ENCODE measurements at places on chromosomes 6 and 20.
A peak's percentile ranks its signal among the peaks of the same experiment; 100 is the strongest.

DNA sequence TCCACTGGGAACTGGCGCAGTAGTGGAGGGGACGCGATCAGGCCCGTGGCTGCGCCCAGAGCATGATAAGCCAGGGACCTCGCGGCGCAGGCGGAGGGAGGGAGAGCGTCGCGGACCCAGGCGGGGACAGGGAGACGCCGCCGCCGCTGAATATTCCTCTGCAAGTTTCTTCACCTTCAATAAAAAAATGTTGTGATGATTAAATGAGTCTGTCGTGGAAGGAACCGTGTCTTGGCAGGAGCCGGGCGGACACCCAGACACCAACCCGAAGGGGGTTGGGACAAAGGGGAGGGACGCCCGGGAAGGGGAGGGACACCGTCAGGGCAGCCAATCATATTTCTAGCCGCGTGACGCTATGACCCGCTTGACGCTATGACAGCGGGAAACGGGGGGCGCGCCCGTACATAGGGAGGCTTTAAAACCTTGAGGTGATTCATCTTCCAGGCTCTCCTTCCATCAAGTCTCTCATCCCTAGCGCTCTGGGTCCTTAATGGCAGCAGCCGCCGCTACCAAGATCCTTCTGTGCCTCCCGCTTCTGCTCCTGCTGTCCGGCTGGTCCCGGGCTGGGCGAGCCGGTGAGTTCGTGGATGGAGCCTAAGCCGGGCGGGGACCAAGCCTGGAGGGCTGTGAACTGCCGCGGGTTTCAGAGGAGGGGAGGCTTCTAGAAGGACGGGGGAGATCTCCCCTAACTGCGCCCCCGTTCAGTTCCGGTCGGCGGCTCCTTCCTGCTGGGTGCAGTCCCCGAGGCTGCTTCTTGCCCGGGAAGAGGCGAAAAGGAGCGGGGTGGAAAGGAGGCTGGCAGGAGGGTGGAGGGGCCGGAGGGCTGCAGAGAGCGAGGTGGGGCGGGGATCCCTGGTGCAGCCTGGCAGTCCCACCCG lies at the start of gene ULBP2:
TSS of gene ULBP2 (plus strand) at position 432 of the 878 bp plus-strand sequence. CDS start at position 491, 59 bp downstream.
- no peak for DNase-seq

GRCh38 chr20:36728986-36729385 lies 16.9 kb downstream of the NDRG3 start:
- DNase-seq = no peak

- DNase-seq = no peak
Observed at GRCh38 chr6:106470316-106470715, 109.8 kb downstream of the CRYBG1 start.

DNA sequence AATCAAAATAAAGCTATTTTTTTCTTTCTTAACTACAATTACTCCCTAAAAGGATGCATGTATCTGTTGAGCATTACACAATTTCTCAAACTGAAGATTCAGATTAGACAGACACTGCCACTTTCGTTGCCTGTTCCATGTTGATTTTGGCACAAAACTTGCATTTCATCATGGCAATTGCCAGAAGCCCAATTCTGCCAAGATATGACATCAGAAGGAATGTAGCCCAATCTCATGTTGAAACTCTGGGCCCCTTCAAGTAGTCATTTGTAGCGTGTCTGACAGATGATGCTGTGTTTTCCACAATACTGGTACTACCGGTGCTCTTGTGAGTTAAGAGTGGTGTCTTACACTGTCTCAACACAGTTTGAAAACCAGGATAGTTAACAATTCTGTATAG lies 705.4 kb downstream of the PTPRT start:
- DNase-seq = no peak

GRCh38 chr6:133553652-133554051 lies 312.5 kb downstream of the EYA4 start:
- no peak for DNase-seq

DNA sequence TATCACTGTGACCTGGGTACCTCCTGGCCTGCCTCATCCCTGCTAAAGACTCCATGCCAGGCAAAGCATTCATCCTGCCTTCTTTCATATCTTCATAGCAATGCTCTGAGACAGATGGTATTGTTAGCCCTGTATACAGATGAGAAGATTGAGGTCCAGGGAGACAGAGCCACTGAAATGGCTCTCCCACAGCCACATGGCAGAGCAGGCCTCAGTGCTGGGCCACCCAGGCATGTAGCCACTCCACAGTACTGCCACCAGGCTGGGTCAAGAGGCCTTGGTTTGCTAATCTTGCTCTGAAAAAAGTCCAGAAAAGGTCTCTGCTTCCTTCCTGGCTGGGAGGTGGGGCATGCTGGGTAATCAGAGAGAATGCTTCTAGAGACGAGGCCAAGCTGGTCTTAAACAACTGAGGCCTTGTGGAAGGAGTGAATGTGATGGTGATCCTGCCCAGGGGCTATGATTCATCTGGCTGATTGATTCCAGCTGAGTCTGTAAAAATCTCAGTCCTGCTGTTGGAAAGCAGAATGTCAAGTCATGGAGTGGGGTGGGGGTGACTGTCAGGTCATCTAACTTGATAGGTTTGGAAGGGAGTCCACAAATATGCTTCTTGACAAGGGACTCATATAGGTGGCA lies 29.8 kb downstream of the HM13 start:
- DNase-seq = no peak

DNA sequence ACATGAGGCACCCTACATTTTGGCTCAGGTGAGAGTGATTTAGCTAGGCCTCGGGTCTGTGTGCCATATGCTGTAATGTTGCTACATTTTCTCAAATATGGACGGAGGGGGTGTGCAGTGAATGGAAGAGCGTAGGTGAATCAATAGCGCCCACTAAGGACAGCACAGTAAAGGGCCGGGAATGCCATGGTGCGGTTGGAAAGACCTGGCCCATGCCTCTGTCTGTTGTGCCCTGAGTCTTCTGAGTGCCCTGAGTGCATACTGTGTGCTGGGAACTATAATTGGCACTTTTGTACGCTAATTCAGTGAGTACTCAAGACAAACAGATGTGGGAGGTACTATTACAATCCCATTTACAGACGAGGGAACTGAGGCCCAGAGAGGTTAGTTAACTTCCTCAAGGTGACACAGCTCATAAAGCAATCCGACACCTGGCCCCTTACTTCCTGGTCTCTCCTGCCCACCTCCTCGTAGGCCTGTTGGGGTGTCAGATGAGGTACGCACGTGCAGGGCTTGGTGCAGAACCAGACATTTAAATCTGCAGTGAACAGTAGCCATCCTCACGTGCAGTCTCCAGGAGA lies 17.3 kb downstream of the SLC22A1 start:
- DNase-seq = no peak

DNA sequence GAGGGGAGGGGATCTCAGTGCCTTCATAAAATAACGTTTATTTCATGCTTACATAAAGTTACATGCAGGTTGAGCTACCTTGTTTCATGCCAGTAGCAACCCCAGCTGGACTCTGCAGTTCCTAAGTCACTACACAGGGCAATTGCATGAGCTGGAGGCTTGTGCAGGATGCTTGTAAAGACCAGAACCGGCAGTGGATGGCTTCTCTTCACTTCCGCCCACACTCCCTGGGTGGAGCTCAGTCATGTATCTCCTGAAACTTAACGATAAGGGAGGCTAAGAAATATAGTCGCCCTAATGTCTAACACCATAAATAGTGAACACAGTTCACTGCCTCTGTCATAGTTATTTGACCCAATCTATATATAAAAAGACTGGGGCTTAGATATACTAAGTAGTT lies 99.4 kb upstream of the RAB32 start:
- no peak for DNase-seq

- no peak for DNase-seq
Observed at GRCh38 chr20:56439771-56440291, 27.8 kb downstream of the CASS4 start.

DNA sequence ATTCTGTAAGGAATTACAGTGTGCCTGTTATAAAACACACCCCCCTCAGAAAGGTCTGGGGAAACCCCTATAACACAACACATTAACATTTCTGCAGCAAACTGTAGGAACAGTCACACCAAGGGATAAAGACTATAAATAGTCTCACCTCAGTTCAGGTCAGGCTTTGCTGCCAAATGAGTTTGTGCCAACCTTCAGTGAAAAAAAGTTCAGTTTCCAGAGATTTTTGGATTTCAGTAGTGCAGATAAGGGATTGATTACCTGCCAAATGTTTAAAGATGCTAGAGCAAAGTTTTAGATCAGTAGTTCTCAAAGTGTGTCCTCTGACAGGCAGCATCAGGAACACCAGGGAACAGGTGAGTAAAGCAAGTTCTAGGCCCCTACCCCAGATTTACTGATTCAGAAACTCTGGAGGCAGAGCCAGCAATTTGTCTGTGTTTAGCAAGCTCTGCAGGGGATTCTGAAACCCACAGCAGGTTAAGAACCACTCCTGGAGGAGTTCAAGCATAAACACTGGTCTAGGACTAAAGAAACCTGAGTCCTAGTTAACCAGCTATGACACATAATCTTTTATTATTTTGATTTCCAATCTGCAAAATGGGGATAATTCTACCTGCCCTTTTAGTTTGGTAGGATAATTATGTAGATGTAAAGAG lies 111.0 kb downstream of the RCAN2 start:
- peak; percentile 57 for DNase-seq

- DNase-seq = no peak
Observed at GRCh38 chr20:5364136-5364821, 47.5 kb upstream of the PROKR2 start.

DNA sequence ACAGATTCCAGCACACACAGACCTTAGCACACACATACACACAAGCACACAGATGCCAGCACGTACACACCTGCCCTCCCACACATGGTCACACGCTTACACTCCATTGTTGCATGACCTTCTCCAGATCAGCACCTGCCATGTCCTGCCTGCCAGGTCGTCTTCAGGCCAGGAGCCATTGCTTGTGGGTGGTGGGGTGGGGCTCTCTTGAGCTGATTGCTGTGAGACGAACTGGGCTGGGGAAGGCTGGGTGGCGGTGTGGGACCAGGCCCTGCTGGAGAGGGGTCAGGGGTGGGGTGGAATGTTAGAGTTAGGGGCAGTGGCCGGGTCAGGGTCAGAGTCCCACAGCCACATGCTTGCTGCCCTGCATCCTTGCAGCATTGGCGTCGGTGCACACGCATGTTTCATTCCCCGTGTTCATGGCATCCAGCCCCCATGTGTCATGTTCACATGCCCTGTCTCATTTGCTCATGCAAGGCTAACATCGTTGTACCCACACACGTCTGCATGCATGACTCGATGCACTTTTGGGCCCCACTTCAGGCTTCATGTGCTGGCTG lies 6.5 kb upstream of the NPBWR2 start:
- no peak for DNase-seq

GRCh38 chr6:105553171-105553570 lies 150.3 kb upstream of the PREP start:
- DNase-seq = no peak

- no peak for DNase-seq
Observed at GRCh38 chr6:70124882-70125545, 177.9 kb downstream of the COL9A1 start.

DNA sequence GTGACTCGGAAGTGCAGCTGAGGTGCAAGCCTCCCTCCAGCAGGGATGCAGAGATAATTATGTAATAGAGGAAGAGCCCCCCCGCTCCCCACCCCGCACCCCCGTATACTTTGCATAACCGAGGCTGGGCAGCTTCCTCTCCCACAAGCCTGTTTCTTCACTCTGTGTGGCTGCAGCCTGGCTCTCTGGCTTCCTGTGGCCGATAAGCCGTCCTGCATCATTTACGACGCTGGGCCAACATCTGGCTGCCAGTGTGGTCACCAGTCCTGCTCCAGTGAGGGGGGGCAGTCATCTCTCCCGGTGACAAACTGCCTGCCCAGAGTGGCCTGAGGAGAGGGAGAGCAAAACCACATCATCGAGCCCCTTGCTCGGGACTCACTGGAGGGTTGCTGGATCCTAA lies 59.2 kb downstream of the RBM38 start:
- DNase-seq = no peak

GRCh38 chr6:105759015-105759414 lies 327.1 kb upstream of the PRDM1 start:
- no peak for DNase-seq

DNA sequence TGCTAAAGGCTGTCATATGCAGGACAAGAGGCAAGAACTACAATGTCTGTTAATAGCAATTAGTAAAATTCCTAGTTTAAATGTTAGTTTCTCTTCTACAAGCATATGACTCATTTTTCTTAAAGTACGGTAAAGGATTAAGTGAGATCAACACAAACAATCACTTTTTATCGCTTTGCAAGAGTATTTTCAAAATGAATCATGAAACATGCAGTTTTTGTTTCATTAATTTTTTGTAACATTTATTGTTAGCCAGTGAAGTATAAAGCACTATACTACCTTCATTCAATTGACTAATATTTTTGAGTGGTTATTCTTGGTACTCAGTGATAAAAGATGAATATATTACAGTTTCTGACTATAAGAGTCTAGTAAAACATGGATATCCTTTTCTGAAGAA lies 138.6 kb downstream of the AHI1 start:
- no peak for DNase-seq

GRCh38 chr20:62638055-62638570 lies 4.2 kb upstream of the SLCO4A1 start:
- no peak for DNase-seq

- DNase-seq = no peak
Observed at GRCh38 chr20:32019563-32020463, 9.6 kb downstream of the CCM2L start.

DNA sequence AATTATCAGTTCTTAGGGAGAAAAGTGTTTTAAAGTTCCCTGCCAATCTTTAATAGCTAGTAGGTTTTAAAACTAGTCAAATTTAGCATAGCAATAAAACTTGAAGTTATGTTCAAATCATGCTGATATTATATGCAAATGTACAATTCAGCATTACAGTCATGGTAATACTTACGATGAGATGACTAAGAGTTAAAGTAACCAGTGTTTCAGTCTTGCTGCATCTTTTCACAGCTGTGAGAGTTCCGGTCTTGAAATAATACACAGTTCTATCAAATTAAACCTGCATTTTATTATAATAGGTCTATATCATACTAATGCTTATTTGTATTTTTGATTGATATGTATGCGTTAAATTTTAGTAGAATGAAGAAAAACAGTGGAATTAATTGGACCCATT lies 26.1 kb downstream of the POPDC3 start:
- no peak for DNase-seq

DNA sequence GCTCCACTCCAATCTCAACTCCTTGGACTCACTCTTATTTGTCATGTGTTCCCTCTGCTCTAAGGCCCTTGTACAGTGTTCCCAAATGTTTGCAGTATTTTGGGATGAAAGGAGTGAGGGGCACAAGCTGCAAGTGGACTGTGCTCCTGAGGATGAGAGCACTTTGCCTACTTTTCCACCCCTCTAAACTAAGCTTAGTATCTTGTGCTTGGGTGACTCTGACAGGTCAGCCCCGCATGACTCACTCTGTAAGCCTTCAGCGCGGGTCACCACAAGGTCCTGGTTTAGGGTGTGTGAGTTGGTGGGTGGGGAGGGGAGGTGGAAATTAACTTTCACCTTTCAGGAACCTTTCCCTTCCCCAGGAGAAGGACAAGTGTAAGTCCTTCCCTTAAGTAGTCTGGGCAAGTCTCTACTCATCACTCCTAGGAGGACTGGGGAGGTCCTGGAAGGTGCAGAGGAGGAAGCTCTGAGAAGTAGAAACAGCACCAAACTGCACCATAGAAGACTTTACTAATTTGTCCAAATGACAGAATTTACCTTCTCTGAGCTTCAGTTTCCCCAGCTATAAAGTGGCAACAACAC lies 68.8 kb upstream of the EPB41L1 start:
- no peak for DNase-seq

- DNase-seq = no peak
Observed at GRCh38 chr20:35317416-35318210, 25.4 kb upstream of the FAM83C start.

Data from NCI-H187 (cell line).